Smooth muscle cell of the pulmonary artery (primary cell): ENCODE measurements at places on chromosomes 4 and X. TPM values are rescaled to one million over a fixed set of nuclear protein-coding genes. Genes with fewer than 3 reads are reported as not detected.

DDX53 gene
- not detected in 2 replicates for total RNA-seq

GRIA2 gene
- total RNA-seq: 0.26 TPM in 1 of 2 replicates, not detected in the other

STATH gene
- not detected in 2 replicates for total RNA-seq

PPARGC1A gene
- total RNA-seq: 0.13 and 2.7 TPM in 2 replicates

ODAPH gene
- not detected in 2 replicates for total RNA-seq

RNF212 gene
- 2.5 and 15.3 TPM in 2 replicates for total RNA-seq
